NCI-H526 treated with DMSO at 0.1 percent for 48 hours (cell line): ENCODE measurements at places on chromosomes 7 and 10.

DNA sequence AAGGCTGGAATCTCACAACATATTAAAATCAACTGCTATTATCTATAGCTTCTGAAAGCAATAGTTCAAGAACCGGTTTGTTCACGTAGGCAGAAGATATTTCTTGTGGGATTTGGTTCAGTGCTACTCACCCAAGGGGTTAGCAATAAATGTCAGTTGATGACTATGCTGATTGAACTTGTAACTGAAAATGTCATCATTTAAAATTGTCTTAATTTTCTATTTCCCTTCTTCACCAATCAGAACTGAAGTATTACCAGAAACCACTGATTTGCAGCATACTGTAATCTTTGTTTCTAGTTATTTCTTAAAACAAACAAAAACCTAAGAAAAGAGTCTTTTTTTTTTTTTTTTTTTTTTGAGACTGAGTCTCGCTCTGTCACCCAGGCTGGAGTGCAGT is 46.1 kb downstream of the CPEB3 start:
- no peak for DNase-seq

DNA sequence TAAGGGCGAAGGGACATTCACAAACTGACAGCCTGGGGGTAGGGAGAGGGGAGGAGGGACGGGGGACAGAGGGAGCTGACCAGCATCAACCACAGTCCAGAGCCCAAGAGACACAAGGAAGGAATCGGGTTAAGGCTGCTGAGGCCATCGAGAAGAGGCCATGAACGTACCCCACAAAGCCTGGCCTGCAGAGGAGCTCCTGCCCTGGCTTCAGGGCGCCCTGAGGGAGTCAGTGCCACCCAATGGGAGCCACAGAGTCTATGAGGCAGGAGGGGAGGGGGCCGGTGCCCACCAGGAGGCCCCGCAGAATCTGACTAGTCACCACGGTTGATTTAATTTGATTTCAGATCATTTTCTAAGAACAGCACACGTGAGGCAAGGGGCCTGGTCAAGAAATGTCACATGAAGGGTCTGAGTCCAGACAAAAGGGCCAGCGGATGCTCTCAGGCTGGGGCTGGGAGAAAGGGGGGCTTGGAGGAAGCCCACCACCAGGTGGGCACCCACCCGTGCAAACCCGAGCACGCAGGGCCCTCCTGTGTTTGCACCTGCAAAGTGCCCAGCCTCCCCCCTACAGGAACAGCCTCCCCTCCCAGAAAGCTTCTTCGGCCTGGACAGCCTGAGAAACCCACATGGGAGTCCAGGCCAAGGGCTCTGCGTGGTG is 40.4 kb downstream of the CAMK2B start:
- no peak for DNase-seq

DNA sequence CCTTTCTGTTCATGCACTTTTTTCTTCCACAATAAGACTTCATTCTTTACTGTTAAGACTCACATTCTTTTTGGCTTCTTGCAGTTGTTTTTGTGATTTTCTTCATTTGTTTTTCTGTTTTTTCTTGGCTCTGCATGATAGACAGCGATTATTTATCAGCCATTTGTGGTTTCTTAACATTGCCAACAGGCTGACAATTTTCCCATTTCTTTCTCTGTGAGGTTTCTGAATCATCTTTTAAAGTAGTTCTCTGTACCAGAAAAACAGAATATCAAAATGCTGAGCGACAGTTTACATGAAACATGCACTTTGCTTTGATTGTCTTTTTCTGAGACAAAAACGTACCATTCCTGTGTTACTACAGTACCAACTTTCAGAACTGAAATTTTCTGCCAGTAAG is 334.2 kb upstream of the MAGI2 start:
- DNase-seq: no peak

DNA sequence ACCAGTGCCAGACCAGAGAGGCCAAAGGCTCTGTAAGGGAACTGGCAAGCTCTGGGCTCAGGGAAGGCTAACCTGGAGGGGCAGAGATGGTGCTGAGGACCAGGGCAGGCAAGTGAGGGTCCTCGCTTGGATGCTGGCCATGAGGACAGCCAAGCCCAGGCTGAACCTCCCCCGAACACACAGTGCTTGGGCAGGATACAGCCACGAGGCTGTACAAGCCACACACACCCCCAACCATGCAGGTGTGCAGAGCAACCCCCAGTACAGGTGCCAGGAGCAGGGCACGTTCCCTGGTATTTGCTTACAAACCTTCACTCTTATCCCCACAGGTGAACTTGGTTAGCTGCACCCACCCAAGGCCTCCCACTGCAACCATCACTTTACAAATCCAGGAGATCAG is 185.7 kb downstream of the GRID1 start:
- DNase-seq: no peak

DNA sequence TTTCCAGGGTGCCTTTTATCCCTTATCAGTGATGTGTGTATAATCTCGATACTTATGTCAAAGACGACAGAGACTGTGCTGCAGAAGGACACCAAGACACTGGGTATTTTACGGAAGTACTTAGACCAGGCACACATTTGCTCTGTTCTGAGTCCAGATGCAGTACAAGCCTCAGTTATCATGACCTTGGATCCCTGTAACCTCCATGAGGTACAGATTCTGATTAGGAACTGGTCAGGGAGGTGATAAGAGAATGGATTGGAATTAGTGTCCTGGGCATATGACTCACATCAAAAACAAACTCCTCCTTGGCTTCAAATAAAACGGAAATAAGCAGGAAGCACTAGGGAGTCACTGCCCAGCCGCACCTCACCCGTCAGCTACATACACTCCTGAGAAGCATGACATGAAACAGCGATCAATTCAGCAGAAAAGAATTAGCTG is 146.5 kb downstream of the SFMBT2 start:
- no peak for DNase-seq

DNA sequence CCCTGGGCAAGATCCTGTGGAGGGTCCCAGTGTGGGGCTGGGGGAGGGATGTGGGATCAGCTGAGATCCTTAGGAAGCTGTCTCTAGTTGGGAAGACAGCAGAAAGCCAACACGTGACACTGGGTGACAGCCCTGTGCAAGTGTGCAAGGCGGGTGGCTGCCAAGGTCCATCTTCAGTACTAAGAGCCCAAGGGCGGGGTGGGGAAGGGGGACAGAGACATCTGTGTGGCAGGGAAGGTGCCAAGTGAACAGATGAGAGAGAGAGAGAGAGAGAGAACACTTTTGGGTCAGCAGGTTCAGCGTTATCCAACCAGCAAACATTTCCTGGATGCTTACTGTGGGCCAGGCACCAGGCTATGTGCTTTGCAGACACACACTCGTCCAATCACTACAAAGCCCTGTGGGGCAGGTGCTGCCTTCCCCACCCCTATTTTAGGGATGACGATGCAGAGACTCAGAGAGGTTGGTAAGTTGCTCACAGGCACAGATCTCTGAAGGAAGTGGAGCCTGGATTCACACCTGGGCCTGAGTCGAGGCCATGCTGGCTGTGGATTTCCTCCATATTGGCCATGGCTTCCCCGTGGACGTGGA is 135.7 kb downstream of the GRK5 start:
- DNase-seq: no peak

DNA sequence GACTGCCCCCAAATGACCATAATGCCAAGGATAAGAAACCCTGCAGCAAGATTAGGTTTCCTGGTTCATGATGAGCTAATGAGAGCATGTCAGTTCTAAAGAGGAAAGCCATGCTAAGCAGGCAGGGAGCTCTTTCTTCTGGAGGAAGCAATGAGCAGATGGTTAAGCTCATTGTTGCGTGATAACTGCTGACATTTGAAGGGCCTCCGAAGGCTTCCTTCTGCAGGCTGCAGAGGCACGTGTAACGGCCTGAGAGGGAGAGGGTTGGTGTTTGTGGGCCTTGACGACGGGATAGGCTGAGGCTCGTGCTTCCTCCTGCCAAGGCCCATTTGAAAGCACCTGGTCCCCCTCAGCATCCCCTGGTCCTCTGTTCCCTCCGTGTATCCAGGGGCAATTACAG is 63.5 kb upstream of the BTBD16 start:
- no peak for DNase-seq

- DNase-seq: no peak
Observed at GRCh38 chr7:108299251-108299973, 156.8 kb downstream of the NRCAM start.

DNA sequence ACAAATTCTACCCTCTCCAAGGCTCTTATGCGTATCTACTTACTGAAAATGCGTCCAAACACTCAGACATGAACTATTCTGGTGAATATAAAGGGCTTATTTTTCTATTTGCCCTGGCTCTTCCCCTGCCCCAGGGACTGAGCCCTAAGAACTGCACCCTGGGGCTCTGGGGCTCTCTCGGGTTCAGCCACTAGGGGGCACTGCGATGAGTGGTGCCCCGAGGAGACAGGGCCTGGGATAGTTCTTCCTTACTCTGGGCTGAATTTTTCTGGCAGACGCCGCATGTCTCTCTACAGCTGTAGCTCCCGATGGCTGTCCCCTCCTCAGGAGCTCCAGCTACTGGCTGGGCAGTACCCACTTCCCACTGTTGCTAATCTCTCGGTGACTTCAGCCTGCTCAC is 30.8 kb upstream of the GSDME start:
- no peak for DNase-seq

GRCh38 chr10:114682532-114682931 is 24.5 kb upstream of the ABLIM1 start:
- no peak for DNase-seq

DNA sequence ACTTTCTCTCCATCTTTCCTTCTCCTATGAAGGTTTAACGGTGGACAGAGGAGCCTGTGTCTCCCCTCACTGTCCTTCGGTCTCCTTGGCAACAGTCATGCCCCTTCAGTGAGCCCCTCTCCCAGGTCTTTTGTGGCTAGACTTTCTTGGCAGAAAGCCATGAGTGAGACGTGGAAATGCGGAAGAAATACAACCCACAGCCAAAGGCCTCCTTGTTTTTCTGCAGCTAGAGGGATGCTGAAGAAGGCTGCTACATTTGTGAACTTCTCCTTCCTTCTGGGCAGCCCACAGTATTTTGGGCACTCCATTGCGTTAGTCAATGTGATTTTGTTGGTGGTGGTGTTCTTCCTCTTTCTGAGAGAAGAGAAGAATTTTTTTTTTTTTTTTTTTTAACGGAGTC is 333.7 kb upstream of the PODXL start:
- no peak for DNase-seq

DNA sequence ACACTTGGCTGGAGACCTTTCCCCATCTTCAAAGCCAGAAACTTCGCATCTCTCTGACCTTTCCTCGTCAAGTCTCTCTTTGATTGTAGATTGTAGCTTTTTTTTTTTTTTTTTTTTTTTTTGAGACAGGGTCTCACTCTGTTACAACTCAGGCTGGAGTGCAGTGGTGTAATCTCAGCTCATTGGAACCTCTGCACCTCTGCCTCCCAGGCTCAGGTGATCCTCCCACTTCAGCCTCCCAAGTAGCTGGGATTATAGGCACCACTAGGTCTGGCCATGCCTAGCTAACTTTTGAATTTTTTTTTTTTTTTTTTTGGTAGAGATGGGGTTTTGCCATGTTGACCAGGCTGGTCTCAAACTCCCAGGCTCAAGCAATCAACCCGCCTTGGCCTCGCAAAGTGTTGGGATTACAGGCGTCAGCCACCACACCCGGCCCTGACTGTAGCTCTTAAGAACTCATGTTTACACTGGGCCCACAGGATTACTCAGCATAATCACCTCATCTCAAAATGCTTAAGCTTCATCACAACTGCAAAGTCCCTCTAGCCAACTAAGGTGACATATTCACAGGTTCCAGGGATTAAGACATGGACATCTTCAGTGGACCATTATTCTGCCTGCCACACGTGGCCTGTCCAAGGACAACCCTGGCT is 11.7 kb downstream of the POLL start:
- DNase-seq: no peak
